AG09319 (cell line): ENCODE measurements at places on chromosomes 13 and 19.

DNA sequence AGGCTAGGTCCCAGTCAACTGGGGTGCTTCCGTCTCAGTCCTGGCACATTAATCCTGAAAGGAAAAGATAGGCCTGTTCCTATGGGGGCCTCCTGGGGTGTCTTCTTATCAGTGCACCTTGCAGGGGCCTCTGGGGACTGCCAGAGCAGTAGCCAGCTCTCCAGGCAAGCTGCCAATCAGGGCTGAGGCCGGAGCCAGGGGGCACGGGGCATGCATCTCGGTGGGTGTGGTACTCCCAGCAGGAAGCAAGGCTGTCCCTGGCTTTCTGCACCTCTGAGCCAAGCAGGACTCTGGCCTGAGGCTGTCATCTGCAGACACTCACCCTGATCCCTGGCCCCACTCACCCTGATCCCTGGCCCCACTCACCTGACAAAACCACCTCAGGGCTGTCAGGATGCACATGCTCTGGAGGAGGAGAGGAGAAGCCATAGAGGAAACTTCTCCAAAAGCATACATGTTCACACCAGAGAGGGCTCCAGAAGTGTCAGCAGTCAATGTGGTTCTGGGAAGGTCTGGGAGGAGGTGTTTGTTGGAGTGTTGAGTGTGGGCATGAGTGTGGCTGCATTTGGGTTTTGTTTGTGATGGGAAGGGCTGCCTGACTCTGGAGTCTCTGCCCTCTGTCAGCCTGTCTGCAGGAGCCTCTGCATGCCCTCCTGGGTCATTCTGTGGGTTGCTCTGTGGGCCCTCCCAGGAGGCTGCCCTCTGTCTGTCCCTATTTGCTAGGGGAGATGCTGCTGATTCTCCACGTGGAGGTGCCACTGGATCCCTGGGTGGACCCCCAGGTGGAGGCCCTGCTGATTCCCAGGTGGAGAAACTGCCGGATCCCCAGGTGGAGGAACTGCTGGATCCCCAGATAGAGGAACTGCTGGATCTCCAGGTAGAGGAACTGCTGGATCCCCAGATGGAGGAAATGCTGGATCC lies 22.7 kb upstream of the KCTD15 start:
- DNase-seq = no peak

GRCh38 chr19:41587838-41588210 lies 11.9 kb downstream of the CEACAM21 start:
- DNase-seq = no peak

DNA sequence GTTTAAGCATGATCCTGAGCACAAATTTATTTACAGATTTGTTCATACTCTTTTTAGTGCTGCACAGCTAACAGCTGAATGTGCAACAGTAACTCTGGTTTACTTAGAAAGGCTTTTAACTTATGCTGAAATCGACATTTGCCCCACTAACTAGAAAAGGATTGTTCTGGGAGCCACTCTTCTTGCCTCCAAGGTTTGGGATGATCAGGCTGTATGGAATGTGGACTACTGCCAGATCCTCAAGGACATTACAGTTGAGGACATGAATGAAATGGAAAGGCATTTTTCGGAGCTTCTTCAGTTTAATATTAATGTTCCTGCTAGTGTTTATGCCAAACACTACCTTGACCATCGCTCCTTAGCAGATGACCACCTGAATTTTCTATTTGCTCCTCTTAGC lies 16.0 kb downstream of the ZNF100 start:
- no peak for DNase-seq

DNA sequence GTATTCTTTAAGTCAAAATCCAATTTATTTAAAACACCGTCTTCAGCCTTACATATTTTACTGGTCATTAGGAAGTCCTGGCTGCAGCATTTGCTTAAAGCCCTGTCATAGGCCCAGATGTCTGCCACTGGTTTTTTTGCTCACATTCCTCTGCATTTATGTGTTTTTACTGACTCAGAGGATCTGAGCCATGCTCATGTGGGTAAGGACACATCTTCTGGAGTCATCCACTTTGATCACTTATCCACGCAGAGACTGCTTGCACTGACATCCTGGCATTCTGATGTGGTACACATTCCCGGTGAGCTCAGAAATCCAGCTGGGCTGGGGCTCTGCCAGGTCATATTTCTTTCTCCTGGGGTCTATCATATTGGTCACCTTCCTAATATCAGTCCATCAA lies 531.7 kb upstream of the ARGLU1 start:
- no peak for DNase-seq

DNA sequence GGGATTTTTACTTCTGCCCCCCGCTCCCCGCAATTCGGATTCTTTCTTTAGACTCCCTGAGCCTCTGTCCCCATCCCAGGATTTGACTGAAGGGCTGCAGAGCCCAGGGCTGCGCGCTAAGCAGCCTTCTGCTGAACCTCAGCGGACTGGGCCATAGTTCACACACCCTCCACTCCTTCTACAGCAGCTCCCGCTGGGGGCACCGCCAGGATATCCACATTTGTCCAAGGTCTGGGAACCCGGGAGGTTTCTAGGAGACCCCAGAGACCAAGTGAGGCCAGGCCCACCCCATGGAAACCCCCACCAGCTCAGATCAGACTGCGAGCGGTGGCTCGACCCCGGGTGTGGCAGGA lies 463.3 kb downstream of the ITGBL1 start:
- DNase-seq = no peak

DNA sequence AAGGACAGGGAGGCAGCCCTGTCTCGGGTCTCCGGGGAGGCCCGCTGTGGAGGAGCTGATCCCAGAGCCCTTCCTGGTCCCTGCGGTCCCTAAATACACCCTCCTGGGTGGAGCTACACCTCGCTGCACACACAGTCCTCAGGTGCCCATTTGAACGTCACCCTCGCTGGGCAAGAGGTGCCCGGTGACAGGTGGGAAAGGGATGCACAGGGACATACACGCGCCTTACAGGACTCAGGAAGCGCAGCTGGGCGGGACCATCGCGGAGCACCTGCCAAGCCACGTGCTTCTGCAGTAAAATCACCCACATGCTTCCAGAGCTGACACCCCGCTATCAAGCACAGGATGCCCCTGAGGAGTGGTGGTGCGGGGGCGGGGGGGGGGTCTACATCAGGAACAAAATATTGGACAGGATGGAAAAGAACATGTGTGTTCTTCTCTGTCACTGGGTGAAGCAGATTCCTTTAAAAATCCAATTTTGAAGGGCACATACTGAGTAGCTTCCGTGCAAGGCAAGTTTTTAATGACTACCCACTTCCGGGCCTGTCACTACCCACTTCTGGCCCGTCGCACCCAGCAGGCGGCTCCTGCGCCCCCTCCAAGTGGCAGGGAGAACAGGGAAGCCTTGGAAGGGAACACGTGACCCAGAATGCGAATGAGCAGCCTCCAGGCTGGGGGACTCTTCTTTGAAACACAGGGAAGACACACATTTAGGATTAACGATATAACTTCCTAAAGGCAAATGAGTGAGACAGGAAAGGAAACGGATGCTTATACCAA lies 78.9 kb downstream of the COL4A1 start:
- DNase-seq = no peak

DNA sequence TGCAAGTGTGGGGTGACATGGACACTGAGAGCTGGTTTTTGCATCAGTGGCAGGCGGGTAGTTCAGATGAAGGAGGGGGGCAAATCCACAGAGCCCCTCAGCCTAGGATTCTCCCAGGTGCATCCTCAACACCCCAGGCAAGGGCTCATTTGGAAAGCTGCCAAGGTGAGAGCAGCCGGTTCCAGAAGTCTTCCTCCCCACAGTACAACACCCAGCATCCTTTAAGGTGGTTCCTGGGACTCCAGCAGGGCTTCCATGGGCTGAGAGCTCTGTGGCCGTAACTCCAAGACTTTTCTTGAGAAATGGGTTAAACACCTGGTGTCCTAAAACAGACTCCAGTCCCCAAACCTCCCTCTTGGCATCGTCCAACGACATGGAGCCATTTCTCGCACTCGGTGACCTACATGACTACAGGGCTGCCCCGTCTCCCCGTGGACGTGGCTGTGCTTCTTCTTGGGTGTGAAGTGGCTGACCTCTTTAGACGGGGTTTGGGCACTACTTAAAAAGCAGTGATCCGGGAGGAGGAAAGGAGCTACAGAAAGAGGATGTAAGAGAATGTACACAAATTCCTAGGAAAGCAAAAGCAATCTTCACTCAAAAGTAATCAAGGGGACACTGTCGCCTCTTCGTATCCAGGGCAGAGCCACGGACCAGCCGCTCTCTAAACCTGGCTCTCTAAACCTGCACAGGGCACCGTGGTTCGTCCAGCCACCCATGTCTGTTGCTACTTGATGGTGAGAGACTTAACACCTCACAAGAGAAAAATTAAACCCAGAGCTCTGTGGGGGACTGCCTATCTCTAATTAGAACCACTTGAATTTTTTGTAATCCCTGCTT lies 25.5 kb downstream of the RANBP3 start:
- DNase-seq = no peak

- no peak for DNase-seq
Observed at GRCh38 chr19:38721496-38721895, 22.8 kb downstream of the CAPN12 start.

DNA sequence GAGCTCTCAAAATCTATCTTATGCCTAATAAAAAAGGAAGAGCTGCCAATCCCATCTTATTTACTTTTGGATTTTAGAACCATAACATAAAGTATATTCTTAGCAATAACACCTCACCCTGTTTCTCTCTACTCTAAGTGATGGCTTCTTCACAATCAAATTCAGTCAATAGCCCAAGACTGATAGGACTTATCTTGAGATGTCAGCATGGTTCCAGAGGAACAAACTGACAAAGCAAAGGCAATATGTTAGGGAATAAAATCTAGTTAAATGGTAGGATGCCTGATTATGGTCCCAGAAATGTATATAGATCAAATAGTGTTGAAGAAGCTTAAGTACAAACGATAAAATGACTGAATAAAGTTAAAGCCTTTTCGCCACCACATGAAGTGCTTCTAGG lies 36.3 kb downstream of the DACH1 start:
- no peak for DNase-seq

DNA sequence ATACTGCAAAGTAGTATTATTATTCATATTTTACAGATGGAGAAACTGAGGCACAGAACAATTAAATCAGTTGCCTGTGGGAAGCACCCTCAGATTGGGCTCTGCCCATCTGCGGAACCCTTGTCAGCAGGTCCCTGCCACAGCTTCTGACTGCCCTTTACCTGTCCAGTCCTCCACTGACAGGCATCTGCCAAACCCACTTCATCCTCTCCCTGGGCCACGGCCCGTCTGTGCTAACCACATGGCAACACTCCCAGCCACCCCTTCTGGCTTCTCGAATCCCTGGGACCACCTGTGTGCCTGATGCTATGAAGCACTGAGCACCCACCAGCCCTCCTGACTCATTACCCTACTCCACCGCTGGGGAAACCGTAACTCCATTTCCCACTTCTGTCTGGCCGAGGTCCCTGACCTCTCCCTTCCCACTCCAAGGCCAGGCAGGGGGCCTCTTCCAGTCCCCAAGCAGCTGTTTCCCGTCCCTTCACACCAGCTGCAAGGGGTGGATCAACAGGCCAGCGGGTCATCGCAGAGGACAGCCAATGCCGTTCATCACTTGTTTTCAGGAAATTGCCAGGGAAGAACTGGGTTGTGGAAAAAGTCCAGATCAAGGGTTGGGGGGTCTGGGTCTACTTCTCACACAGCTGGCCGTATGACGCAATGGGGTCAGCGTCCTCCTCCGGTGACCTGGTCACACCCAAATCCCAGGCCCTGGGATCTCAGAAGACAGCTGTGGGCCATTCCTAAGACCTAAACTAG lies 2.5 kb downstream of the KANK3 start:
- DNase-seq = no peak

GRCh38 chr19:5234412-5234811 lies 106.2 kb downstream of the PTPRS start:
- DNase-seq = no peak

GRCh38 chr13:51180853-51181511 lies 41.2 kb upstream of the FAM124A start:
- DNase-seq = no peak

GRCh38 chr13:37319031-37319443 lies 213.6 kb upstream of the CSNK1A1L start:
- peak; percentile 57 for DNase-seq

DNA sequence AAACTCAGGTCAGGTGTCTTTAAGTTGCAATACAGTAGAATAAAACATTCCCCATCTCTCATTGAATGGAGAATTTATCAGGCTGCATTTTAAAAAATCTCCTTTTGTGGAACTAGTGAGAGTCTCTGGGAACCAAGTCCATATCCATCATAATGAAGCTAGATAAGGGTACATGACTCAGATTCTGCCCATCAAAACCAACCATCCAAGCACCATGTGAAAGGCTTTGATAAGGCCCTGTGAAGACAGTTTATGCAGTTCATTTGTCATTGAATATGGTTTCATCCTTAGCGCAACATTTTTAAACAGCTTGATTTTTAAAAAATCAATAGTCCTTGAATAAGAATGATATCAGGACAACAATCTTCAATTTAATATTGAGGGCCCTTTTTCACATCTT lies 56.3 kb upstream of the DIAPH3 start:
- no peak for DNase-seq

DNA sequence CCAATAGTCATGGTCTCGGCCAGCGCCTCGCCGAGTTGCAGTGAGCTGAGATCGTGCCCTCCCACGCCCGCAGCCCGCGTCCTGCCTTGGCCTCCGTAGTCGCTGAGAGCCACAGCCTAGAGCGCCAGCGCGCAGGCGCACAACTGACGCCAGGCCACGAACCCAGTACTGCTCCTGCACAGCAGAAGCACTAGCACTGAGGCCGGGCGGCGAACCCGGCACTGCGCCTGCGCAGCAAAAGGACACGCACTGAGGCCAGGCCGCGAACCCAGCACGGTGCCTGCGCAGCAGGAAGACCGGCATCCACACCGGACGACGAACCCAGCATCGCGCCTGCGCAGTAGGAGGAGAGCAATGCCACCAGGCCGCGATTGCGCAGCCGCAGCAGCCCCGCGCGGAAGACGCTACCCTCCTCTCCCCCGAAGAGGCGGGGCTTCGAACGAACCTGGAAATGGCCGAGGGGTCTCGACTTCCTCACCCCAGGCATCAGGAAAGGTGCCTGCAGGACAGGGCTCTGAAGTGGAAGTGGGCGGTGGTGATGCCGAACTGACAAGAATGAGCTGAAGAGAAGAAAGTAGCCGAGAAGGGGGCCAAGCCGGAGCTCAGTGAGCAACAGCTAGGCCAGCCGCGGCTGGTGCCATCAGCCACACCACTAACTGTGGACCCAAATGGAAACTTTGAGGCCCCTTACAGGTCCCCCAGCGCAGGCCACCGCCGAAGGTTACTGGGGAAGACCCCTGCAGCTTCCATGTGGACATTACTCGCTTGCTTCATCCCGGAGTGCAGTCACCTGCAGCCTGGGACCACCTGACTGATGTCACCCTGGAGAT lies 7.5 kb downstream of the F10 start:
- DNase-seq = no peak

GRCh38 chr13:90427322-90428272 lies 919.9 kb upstream of the MIR17HG start:
- no peak for DNase-seq

GRCh38 chr13:69202996-69203395 lies 904.6 kb upstream of the ATXN8OS start:
- DNase-seq = no peak

- no peak for DNase-seq
Observed at GRCh38 chr13:41148419-41149283, 16.0 kb upstream of the KBTBD6 start.
